SIG-M5 (cell line): ENCODE measurements at places on chromosomes 12 and 14.

DNA sequence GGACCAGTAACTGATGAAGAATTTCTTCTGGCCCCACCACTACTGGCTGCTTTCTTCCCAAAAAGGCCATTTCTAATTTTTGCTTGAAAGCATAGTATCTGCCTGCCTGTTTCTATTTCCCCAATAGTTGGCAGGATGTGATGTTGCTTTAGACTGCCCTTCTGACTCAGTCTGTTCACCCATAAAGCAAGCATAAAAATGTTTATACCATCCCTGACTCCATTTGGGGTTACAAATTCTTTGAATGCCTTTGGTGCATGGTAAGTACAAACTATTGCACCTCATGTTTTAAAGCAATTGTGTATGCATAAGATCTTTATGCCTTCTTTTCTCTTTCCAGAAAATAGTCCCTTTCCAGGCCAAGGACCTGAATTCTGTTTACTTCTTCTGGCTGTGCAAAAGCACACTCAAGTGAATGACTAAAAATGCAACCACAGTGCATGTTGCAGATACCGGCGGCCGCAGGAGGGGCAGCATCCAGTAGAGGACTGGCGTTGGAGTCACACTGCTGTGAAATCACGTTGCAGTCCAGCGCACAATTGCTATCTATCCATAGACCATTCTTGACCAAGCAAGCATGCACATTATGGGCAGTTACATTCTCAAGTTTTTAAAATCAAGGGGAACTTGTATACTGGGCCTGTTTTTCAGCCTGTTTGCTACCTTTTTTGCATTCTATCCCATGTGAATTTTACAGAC lies 82.4 kb downstream of the SLC5A8 start:
- no peak for DNase-seq

GRCh38 chr14:61132894-61133293 lies 148.2 kb downstream of the TMEM30B start:
- no peak for DNase-seq

GRCh38 chr14:58667900-58668299 lies 30.1 kb downstream of the DACT1 start:
- no peak for DNase-seq

GRCh38 chr14:58555647-58556046 lies 82.1 kb upstream of the DACT1 start:
- DNase-seq, result no peak

GRCh38 chr14:86141966-86142365 lies 612.0 kb downstream of the FLRT2 start:
- no peak for DNase-seq

DNA sequence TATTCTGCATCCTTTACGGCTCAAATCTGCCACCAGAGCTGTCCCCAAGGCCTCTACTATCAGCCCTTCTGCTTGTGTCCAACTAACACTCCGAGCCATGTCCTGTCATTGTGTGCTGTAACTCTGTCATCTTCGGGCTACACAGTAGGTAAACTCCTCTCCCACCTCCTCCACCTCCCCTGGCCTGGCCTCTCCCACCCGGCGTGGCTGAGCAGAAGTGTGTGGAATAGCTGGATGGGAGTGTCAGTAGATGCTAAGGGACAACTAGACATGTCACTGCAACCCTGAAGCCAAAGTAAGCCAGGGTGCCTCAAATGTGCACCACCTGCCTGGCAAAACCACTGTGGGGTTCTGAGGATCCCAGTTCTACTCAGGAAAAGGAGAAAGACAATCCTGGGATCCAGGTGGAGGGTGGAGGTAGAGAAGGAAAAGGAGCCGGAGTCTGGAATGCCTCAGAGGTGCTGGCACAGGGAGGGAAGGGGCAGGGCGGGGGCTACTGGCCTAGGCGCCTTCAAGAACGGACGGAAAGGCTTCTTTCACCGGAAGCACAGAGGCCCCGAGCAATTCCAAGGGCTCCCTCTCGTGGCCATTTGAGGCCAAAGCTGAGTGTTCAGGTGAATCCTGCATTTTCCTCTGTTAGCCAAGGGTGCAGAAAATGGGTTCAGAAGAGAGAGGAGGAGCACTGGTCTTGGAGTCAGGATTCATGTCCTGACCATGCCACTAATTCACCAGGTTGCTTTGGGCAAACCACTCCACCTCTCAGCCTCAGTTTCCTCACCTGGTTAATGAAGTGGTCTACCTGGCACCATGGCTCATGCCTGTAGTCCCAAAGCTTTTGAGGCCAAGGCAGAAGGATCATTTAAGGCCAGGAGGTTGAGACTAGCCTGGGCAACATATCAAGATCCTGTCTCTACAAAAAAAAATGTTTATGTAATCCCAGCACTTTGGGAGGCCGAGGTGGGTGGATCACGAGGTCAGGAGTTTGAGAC lies 20.5 kb upstream of the FAM181A start:
- peak; percentile 2 for DNase-seq

GRCh38 chr14:66624336-66624937 lies 116.5 kb downstream of the GPHN start:
- no peak for DNase-seq

GRCh38 chr12:110340706-110341105 lies 59.7 kb downstream of the ATP2A2 start:
- DNase-seq, result no peak

DNA sequence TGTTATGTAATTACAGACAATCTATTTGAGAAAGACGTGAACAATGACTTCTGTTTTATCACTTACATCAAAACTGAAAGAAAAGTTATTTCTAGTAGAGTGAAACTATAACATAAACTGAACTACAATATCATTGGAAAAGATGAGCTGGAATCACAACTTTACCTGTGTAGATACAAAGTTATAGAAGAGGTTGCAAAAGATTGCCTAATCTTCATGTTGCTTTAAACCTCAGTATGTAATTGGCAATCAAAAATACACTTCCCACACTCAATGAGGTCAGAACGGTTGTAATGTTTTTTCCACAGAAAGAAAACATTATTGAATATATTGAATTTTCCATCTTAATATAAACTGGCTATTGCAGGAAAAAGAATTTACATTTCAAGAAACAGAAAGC lies 37.7 kb upstream of the GXYLT1 start:
- no peak for DNase-seq

GRCh38 chr12:16603260-16603915 lies 2.6 kb downstream of the LMO3 start:
- no peak for DNase-seq

DNA sequence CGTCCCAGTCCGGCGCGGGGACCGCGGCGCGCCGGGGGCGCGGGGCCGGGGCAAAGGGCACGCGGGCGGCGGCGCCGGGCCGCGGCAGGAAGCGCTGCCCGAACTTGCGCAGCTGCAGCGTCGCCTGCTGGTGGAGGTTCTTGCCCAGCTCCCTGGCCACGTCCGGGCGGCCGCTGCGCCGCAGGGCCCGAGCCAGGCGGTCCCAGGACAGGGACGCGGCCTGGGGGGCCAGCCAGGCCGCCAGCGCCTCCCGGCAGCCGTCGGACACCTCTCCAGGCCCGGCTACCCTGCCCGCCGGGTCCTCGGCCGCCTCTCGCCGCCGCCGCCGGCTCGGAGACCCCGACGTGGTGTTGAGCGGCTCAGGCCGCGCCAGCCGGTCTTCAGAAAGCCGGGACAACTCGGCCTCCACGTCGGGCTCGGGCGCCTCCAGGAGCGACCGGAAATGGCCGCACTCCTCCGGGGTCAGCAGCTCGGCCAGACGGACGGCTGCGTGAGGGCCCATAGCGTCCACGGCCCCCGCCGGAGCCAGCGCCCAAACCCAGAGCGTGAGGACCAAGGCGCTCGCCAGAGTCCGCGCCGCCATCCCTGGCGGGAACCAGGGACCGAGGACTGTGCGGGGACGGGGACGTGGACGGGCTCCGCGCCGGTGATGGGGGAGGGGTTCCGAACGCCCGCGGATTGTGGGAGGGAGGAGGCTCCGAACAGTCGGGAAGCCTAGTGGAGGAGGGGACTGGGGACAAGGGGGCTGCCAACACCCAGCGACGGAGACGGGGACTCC lies 34.0 kb downstream of the FIGNL2 start:
- no peak for DNase-seq

- DNase-seq, result no peak
Measured at GRCh38 chr12:68959143-68959858, 26.3 kb upstream of the CPM start.

GRCh38 chr12:12521044-12521485 lies 41.6 kb downstream of the DUSP16 start:
- DNase-seq, result no peak

DNA sequence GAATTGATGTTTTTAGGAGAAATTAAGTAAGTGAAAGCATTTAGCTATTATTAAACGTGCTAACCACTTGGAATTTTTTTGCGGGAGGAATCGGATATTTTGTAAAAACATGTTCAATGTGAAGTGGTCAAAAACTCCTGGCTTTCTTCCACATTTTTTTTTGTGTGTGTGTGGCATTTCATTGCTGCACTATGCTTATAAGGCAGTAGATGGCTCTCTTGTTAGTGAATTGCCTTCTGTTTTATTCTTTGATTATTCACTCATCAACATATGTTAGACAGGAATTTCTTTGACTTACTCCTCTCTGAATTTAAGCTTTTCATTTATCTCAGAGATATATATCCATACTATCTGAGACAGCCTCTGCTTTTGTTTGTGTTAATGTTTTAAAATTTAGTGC lies 71.3 kb downstream of the DERA start:
- DNase-seq, result no peak

- DNase-seq, result no peak
Measured at GRCh38 chr14:53861781-53862180, 94.8 kb downstream of the BMP4 start.

GRCh38 chr12:15931590-15932053 lies 20.5 kb downstream of the DERA start:
- no peak for DNase-seq

GRCh38 chr12:48794870-48795269 lies 6.0 kb upstream of the ADCY6 start:
- no peak for DNase-seq

DNA sequence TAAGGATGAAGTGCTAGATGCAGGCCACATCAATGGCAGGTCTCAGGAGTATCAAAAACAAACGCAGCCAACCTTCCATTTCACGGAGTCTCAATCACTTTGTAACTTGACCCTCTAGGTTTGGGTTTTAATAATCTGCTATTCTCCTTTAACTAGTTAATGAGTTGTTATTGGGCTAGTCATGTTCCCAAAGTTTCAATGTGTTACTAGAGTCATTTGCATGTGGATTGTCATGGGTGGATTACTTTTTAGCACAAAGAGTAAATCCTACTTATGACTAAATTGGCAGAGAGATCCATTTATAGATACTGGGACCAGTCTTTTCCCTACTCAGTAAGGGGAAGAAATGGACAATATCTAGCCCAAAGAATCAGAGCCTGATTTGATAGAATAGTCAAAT lies 151.0 kb downstream of the BCAT1 start:
- DNase-seq, result no peak

GRCh38 chr14:59776468-59776867 lies 94.1 kb downstream of the RTN1 start:
- DNase-seq, result no peak

GRCh38 chr14:64856529-64857445 lies 22.9 kb downstream of the SPTB start:
- DNase-seq, result no peak

GRCh38 chr12:12015073-12015685 lies 55.6 kb upstream of the BCL2L14 start:
- no peak for DNase-seq

DNA sequence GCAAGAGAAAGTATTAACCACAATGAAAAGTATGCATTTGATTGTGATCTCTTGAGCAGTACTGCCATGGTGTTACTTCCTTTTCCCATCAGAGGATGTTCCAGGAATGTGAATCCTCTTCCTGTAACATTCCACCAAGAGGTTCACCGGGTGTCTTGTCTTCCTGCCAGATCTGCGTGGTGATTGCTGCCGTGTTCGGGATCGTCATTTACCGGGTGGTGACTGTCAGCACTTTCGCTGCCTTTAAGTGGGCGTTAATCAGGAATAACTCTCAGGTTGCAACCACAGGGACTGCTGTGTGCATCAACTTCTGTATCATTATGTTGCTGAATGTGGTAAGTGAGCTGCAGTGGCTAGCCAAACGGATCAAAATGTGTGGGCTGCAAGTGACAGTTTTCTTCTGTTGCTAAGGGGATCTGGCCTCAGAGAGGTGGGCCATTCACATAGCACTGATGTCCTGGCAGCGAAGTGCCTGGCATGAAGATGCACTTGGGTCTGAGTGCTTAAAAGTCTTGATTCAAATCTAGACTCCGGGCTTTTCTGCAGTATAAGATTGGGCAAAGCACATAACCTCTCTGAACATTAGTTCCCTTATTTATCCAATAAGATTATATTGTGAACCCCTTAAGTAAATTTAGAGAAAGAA lies 123.4 kb downstream of the SLC5A8 start:
- DNase-seq, result no peak

DNA sequence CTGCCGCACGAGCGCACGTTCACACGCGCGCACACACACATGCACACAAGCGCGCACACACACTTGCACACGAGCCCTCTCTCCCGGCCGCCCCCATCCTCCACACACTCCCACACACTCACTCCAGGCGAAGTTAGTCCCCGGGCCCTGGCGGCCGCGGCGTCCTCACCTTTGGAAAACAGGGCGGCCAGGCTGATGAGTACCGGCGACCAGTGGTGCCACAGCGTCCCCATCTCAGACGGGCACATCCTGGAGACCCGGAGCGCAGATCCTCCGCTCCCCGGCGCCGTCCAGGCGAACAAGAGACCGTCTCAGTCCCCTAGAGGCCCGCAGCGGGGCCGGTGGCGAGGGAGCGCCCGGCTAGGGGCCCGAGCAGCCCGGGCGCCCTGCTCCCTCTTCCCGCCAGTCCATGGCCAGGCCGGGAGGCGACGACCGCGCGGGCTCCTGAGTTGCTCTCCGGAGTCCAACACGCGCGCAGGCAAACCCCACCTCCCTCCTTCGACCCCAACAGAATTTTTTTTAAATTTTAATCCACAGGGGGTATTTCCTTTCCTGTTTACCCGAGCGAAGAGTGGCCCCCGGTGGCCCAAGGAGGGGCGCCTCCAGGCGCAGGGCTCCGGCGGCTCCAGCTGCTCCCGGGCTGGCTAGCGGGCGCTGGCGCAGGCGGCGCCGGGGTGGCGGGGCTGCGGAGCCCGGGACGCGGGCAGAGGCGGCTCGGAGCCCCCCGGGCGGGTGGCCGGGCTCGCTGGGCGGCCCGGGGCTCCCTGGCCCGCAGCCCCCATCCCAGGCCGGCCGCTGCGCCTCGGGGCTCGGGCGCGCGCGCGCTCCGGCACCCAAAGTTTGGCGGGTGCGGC lies 506 bp downstream of the TMEM132D start:
- no peak for DNase-seq

GRCh38 chr12:47473091-47473490 lies 232.7 kb downstream of the RPAP3 start:
- no peak for DNase-seq

DNA sequence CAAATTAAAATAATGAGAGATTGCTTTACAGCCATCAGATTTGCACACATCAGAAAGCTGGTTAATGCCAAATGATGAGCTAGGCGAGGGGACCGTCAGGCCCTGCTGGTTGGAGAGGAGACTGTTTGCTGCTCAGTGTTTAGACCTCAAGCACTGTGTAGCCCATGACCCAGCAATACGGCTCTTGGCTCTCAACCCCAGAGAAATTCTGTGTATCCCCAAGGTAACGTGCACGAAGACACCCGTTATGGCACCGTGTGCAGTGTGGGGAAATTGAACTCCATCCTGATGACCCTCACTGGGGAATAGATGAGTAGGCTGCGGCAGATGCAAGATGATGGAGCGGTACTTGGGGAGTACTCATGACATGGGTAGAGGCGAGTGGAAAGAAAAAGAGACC lies 55.7 kb downstream of the EID3 start:
- DNase-seq, result no peak

GRCh38 chr14:31411218-31411727 lies 9.1 kb downstream of the HEATR5A start:
- DNase-seq, result no peak
